ENCODE measurements at places on chromosomes 5 and 9.

DNA sequence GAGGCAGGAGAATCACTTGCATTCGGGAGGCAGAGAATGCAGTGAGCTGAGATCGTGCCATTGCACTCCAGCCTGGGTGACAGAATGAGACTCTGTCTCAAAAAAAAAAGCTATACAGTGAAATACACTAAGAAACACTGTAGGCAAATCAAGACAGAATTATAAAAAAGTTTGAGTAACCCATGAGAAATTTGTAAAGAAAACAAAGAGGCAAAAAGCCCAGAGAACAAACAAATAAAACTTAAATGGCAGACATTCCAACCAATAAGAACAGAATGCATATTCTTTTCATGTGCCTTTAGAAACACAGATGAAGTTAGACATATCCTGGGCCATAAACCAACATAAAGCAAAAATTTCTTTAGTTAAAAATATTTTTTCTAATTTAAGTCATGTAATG, 30.6 kb downstream of the ZNF169 start:
- no peak for DNase-seq

- no peak for DNase-seq
Observed at GRCh38 chr5:136001466-136001981, 27.3 kb upstream of the TGFBI start.

- no peak for DNase-seq
Observed at GRCh38 chr5:124040799-124041198, 528.8 kb downstream of the CSNK1G3 start.

DNA sequence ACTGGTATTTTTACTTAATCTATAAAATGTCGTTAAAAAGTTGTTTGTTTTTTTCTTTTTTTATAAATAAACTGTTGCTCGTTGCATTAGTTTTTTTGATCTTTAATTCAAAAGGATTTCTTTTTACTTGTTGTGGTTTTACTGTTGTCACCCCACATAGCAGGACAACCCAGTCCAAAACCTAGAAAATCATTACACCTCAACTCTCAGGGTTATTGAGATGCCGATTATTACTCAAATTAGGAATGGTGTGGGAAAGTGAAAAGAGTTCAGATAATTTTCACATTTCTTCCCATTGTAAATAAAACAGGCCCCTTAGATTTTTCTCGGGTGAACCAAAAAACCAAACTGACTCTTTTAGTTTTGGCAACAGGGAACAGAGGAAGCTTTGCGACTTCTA, 17.4 kb upstream of the CTSL start:
- DNase-seq = no peak

GRCh38 chr5:132776938-132777208, 166 bp downstream of the SEPTIN8 start:
- no peak for DNase-seq

- no peak for DNase-seq
Observed at GRCh38 chr5:41406424-41406823, 104.0 kb downstream of the PLCXD3 start.

DNA sequence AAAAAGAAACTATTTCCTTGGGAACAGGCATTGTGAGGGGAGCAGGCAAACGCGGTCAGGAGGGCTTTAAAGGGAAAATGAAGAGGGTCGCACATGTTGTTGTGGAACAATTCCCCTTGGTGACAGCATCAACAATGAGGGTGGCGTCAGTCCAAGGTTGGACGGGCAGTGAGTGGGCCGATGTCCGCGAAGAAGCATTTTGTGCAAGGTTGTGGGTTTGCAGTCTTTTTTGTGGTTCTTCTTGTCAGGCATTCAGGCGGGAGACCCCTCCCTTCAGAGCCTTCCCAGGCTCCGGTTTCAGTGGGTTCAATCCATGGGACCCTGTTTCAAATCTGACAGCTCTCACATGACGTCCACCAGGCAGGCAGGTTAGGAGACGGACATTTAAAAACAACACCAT, 11.1 kb upstream of the SLC6A19 start:
- no peak for DNase-seq

GRCh38 chr9:120412425-120412951, 167.5 kb downstream of the CDK5RAP2 start:
- no peak for DNase-seq

GRCh38 chr9:93258419-93258817, 74.5 kb downstream of the WNK2 start:
- DNase-seq = no peak

DNA sequence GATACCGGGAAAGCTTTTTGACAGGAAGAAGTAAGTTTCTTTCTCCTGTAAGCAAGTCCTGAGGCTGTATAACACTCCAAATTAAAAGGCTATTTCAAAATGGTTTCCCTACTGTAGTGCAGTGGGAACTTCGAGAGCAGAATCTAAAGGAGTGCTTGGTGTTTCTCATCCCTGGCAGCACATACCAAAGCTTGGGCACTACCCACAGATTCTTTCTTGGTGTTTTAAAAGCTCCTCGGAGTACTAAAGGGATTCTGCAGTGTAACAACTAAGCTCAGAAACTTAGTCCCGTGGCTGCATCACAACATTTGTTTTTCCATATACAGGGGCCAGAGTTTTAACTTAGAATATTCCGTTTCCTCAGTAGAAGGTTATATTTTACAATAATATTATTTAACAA, 5.6 kb upstream of the APC start:
- no peak for DNase-seq

DNA sequence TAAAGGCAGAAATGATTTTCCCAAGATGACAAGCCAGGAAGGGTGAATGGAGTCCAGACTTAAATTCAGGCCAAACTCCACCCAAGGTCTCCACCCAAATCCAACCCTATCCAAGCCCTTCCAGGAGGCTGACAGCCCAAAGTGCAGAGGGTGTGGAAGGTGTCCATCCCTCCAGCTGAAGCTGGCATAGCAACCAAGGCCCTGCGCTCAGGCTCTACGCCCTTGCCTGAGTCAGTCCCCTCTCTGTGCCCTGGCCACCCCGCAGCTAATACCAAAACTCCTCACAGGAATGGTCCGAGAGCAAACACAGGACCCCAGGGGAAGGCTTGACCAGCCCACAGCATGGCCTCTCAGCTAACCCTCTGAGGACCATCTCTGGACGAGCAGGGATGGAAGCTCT, 2.1 kb downstream of the SEPTIN8 start:
- no peak for DNase-seq

DNA sequence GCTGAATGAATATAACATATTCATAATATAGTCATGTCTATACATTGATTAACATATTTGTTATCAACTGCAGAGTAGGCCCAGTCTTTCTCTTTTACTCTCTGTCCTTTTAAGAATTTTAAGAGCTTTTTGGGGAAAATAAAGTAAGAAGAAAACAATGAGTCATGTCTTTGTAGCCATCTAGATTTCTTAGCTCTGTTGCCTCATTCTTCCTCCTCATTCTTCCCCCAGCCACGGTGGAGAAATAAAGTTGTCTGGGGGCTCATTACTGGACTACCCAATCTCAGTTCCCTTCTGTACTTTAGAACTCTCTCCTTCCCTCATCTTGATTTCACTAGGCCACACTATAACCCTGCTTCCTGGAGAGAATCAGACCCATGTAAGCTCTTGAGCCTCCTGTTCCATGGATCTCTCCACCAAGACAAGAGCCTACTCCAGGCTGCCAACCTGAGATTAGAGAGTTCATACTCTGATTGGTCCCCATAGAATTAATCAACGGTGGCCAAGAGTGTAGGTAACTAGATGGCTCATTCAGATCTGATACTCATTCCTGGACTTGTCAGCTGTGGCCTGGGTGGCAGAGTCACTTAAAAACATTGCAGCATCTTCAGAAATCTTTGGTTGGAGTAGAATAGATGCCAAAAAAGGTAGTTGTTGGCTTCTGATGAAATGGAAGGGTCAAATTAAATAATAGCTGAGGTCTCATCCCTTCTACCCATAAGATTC, 44.2 kb downstream of the ITGA1 start:
- no peak for DNase-seq

DNA sequence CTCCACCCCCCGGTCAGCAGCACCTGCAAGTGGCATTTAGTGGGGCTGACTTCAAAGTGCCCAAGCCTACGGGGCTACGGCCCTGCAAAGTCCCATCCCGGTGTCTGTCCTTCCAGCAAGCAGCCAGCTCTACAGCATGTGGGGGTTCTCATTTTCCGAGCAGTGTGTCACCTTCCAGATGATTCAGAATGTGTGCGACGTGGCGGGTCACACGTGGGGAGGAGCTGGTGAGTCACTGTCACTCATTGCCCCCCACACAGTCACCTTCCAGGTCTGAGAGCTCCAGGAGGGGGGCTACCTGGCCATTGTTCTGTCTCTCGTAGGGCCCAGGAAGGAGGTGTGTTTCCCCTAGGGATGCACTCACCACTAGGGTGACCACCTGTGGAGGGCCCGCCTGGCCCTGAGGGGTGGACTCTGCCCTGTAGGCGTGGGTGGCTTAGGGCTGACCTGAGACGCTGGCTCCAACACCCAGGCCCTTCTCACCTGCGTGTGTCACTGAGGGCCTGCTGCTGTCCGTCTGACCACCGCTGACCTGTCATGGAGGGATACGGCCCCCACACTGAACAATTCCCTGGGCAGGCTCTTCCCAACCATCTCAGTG, 70.2 kb downstream of the SEMA4D start:
- peak; percentile 72 for DNase-seq

DNA sequence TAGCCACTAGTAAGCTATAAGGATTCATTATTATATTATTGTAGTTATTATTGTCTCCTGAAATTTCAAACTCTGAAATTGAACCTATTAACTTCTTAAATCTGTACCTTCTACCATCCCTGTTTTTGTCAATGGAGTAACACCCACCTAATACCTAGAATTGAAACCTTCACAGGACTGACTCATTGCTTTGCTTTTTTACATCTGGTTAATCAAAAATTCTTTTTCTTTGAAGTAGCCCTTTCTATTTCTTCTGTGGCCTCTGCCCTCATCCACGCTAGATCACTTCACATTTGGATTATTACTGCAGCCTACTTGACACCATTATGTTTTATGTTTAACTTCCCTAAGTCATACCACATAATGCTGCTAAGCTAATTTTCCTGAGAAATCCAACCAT, 35.6 kb downstream of the RBM27 start:
- no peak for DNase-seq

- DNase-seq = no peak
Observed at GRCh38 chr5:58674070-58674469, 91.2 kb downstream of the RAB3C start.

- no peak for DNase-seq
Observed at GRCh38 chr5:149404746-149405549, 25.9 kb upstream of the IL17B start.

GRCh38 chr9:114115654-114116125, 16.6 kb upstream of the KIF12 start:
- no peak for DNase-seq

GRCh38 chr9:111438541-111439235, 45.5 kb downstream of the ECPAS start:
- no peak for DNase-seq

DNA sequence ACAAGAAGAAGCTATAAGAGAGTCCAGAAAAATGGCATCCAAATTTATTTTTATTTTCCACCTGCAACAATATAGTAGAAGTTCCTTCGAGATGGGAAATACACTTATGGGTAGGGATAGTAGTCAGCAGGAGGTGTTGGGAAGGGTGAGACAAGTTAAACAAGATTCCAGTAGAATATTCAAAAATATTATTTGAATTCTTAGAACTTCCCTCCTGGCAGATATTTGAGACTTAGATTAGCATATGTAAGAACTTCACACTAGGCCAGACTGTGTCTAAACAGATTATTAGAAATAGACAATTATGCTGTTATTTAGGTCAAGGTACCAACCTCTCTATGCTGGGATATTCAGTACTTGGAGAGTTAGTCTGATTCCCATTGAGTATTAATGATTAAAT, 108.7 kb downstream of the PLK2 start:
- DNase-seq = no peak

DNA sequence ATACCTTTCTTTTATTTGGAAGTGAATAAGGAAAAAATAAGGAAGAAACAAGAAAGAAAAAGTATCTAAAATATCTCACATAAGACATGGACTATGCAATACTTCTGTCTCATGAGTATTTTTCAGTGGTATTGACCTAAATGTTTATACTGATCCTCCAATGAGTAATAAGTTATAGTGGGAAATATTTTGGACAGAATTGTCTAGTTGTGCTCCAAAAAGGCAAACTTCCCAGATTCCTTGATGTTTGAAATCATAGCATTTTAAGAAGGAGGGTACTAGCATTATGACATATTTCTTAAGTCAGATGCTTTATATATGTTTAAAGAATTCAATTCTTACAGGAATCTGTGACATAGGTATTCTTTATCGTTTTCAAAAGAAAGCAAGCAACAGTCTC, 34.5 kb upstream of the BASP1 start:
- no peak for DNase-seq

- DNase-seq = no peak
Observed at GRCh38 chr5:134249469-134250379, 23.9 kb upstream of the PPP2CA start.

DNA sequence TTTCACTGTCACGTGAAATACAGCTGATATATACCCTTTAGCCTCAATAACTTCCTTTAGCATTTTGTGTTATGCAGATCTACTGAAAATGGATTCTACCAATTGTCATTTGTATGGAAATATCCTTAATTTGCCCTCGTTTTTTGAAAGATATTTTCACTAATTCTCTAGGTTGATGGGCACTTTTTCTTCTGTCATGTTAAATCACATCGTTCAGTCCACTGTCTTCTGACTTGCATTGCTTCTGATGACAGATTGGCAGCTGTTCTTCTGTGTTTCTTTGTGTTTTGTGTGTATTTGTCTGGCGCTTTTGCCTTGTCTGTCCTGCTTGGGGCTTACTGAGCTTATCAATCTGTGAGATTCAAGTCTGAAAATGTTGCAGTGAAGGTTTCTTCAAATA, 9.7 kb upstream of the CLPTM1L start:
- no peak for DNase-seq

DNA sequence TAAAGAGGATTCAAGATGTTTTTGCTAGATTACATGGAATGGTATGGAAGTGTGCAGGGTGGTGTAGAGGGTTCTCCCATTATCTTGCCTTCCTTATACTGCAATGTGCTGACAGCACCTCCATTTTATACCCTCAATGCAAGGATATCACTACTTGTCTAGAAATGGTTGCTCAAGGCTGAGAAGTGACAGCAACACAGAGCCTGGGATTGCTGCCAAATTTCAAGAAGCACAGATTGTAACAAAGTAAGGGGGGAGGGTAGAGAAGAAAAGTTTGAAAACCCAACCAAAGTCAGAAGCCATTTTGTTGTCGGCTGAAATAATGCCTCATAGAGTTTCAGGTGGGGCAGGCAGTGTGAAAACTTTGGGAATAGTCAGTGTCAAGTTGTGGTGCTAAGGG, 29.8 kb downstream of the PCDHAC2 start:
- no peak for DNase-seq

DNA sequence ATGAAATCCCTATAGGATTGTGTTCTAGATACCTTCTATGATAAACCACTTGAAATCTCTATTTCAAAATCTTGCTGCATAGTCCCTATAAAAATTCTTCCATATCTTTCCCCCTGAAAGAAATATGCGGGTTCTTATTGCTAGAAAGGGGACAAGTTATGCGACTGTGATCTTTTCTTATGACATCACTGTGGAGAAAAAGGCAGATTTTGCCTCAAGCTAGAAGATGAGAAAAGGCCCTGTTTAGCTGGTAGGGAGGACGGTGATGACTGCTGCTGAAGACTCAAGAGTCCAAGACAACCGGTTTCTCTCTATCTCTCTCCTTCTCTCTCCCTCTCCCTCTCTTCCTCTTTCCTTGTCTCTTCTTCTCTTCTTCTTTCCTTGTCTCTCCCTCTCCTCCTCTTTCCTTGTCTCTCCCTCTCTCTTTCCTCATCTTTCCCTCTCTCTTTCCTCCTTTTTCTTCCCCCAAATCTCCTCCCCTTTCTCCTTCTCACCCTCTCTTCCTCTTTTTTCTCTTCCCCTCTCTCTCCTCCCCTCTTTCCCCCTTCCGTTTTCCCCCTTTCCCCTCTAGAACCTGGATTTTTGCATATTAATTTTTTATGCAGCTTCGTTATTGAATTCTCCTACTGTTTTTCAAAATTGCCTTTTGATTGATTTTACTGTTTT, 5.3 kb downstream of the OR2S2 start:
- no peak for DNase-seq
